ENCODE measurements at places on chromosomes 11 and 22.
A peak's percentile ranks its signal among the peaks of the same experiment; 100 is the strongest.

DNA sequence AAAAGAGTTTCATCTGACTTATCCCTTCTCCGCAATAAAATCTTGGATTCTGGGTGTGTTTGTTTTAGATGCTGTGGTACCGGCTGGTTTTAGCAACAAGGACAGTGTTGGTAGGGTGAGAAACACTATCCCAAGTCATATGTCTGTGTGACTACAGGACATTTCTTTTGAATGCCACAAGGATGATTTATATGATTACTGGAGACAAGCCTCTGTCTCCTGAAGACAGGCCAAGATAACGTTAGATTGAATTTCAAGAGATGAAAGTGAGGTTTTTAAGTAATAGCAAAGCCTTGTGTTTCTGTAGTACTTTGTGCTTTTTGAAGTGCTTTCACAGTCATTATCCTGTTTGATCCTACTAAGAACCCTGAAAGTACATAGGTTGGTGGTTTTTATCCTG, 101.6 kb downstream of the COMMD9 start:
- no peak for DNase-seq

GRCh38 chr11:85182441-85183387, 444.4 kb downstream of the DLG2 start:
- DNase-seq, result no peak

GRCh38 chr11:45651841-45652749, 13.3 kb downstream of the CHST1 start:
- no peak for DNase-seq

DNA sequence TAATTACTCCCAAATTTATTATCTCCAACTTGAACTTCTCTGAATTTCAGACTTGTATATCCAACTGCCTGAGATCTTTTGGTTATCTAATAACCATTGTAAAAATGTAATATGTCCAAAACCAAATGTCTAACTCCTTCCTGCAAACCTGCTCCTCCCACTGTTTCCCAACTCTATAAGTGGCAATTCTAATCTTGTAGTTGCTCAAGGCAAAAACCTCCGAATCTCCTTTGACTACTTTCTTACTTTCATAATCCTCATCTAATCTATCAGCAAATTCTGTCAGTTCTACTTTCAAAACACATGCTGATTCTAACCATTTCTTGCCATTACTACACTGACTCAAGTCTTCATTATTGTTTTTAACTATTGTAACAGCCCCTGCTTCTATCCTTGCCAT, 55.7 kb downstream of the FAM168A start:
- no peak for DNase-seq

GRCh38 chr11:65427691-65428577, 5.3 kb downstream of the NEAT1 start:
- peak; percentile 61 for DNase-seq

DNA sequence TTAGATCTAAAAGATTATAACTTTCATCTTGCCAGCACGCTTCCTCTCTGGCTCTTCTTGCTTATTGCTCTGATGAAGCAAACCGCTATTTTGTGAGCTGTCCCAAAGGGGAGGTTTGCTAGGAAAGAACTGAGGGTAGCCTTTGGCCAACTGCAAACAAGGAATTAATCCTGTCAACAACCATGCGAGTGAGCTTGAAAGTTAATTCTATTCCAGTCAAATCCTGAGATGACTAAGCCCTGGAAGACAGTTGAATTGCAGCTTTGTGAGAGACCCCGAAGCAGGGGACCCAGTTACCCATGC, 10.3 kb upstream of the RNF141 start:
- DNase-seq, result no peak

GRCh38 chr11:45468267-45468856, 182.2 kb upstream of the SYT13 start:
- DNase-seq, result no peak

GRCh38 chr22:35418731-35419130, 18.8 kb downstream of the MCM5 start:
- DNase-seq, result no peak

GRCh38 chr22:42946546-42947198, 68.3 kb downstream of the PACSIN2 start:
- DNase-seq, result no peak

DNA sequence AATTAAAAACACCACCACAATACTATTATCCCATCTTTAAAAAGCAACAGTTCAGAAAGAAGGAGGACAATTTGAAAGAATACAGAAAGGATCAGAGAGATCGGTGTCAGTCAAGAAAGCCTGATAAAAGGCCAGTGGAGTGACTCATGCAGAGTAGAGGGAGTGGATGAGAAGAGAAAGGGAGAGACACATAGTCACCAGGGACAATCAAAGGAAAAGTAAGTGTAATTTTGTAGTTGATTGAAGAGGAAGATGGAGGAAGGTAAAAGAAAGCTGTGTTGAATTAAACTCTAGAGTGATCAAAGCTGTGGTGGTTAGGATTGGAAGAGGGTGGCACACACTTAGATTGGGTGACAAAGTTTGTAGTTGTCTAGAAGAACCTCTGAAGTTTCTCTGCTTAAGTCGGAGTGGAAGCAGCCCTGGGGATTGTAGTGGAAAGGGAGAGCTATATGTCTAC, 14.1 kb downstream of the SPECC1L start:
- no peak for DNase-seq

DNA sequence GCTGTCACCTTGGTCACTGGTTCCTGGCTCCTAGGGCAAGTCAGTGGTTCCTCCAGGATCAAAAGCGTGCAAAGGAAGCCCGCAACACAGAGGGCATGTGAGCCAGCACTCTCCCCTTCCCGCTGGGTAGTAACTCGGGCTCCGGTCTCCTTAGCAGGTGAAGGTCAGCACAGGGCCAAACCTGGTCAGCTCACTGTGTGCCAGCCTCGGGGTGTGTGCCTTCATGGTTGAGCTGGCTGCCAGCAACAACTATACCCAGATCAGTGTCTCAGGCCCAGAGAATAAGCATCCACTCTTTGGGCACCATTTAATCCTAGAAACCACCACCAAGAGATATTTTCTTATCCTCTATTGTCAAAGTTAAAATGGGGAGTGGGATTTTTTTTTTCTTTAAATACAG, 16.1 kb upstream of the CCDC86 start:
- no peak for DNase-seq

- peak; percentile 16 for DNase-seq
These were observed 151.7 kb downstream of the CEP164 start for GRCh38 chr11:117479372-117479771.

- no peak for DNase-seq
These were observed 436.2 kb downstream of the BUD13 start for GRCh38 chr11:116336540-116336939.

DNA sequence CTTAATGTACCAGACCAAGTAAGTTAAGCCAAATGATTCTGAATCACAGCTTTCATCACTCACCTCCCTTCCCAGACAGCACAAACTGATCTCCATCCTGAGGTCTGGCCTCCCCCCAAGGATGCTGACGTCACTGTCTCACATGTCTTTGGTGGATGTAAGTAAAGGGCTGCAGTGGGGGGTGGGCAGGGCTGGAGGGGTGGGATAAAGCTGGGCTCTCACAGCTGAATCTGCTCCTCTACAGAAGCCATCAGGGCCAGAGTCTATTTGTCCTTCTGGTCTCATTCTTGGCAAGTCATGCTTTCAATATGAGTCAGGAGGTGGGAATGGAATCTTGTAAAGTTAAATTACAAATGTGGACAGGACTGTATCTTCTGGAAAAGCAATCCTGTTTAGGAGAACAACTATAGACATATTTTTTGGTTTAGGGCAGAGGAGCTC, 32.7 kb downstream of the P4HA3 start:
- no peak for DNase-seq

GRCh38 chr22:30531651-30532608, 14.6 kb downstream of the SEC14L6 start:
- no peak for DNase-seq

GRCh38 chr11:93570759-93571413, 27.7 kb upstream of the SMCO4 start:
- no peak for DNase-seq

DNA sequence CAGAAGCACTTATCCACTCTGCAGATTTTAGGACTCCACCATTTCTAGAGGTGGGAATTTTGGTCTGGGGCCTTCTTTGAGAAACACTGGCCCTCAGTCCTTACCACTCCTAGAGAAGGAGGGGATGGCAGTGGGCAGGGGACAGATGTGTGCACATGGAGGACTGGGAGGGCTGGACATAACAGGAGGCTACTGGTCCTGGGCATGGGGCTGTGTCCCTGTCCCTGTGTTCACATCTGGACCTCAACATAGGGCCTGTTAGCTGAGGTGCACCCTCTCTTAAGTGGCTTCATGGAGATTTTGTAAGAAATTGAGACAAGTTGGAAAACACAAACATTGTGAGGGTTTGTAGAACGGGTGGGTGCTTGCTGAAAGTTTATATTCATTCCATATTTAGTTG, 103.4 kb downstream of the ATXN10 start:
- DNase-seq, result no peak

DNA sequence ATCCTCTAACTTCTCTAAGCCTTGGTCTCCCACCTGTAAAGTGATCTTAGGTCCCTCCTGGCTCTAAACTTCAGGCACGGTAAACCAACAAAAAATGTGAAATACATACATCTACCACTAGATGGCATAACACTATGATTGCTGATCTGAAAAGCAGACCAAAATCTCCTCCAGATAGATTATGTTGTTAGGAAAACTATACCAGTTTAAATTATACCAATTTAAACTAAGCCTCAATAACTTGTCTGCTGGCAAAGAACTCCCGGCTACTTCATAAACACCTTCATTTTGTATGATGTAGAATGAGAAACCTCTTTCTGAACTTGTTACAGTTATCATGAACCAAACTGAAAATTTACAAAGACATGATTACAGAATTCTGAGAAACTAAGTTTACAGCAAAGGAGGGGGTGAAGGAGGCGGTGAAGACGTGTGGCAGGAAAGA, 85.9 kb downstream of the SBF2 start:
- DNase-seq, result no peak

GRCh38 chr11:77262803-77263202, 38.7 kb downstream of the GDPD4 start:
- no peak for DNase-seq

DNA sequence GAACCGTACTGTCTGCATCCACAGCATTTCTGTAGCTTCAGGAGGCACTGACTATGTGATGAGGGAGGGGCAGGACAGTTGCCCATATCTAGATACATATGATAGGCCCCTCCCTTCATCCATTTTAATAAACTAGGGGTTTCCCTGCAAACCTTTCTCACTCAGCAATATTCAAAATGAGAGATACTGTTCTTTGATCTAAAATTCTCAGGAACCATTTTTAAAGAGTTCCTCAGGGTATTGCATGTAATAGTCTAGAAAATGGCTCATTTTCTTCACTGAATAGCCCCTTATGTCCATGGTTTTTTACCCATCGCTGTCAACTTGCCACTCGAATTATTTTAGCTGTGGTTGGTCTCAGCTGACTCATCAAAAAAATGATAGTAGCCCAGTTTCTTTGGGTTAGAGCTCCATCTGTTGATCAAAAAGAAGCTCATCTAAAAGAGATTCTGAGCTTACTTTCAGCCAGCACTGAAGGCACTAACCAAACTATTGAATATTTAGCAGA, 37.0 kb upstream of the DNAJB7 start:
- DNase-seq, result peak; percentile 21
